ENCODE measurements at places on chromosomes 7 and 10.
A peak's percentile ranks its signal among the peaks of the same experiment; 100 is the strongest.

GRCh38 chr7:84384417-84384816 lies 189.8 kb upstream of the SEMA3A start:
- DNase-seq, result no peak

GRCh38 chr10:53990799-53991238 lies 810.2 kb downstream of the PCDH15 start:
- DNase-seq, result no peak

- no peak for DNase-seq
Observed at GRCh38 chr7:116209561-116210070, 723 bp upstream of the TES start.

- DNase-seq, result no peak
Observed at GRCh38 chr7:129468547-129468946, 33.8 kb upstream of the SMKR1 start.

GRCh38 chr7:28919510-28919909 lies 38.6 kb downstream of the TRIL start:
- no peak for DNase-seq

GRCh38 chr7:30729642-30730041 lies 22.3 kb upstream of the INMT start:
- no peak for DNase-seq

DNA sequence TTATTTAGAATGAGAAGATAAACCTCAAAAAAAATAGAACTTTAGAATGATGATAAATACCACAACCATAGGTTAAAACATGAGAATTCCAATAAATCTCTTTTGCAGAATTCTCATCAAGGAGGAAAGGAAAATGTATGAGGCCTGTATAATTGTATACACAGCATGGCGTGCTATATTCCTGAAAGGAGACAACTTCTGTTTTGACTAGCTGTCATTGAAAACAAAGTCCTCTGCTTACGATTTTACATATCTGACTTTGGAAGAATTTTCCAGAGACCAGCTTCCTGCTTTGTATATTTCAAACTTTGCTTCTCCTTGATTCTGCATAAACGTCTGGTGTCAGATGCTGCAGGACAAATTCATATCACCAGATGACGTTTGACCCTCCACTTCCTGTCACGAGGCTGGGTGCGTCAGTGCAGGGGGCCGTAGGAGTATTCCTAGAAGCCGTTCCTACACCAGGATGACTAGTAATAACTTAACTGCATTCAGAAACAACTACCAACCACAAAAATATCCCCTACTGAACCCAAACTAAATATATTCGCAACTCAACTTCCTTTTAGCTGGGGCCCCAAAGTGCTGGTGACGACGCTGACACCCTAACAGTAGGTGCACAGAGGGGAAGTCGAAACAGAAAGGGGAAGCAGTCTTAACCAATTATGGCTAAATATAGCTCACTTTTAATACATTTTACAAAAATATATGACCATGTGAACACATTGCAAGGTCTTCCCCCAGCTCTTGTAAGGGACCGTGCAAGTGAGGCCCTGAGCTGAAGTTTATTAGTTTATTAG lies 178.6 kb upstream of the INHBA start:
- no peak for DNase-seq

GRCh38 chr7:128830231-128831177 lies at the start of gene FLNC:
TSS of gene FLNC (plus strand) at chr7:128830406. CDS start at chr7:128830638, 232 bp downstream.
- DNase-seq, result no peak

DNA sequence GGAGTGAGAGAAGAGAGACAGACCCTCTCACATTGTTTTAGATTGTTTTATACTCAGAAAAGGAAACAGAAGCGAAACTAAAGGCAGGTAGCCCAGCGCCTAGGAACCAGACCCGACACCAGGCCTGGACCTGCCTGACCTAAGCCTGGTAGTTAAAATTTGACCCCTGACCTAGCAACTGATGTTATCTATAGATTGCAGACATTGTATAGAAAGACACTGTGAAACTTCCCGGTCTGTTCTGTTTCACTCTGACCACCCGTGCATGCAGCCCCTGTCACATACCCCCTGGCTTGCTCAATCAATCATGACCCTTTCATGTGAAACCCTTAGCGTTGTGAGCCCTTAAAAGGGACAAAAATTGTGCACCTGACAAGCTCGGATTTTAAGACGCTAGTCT lies 31.6 kb downstream of the VIPR2 start:
- no peak for DNase-seq

DNA sequence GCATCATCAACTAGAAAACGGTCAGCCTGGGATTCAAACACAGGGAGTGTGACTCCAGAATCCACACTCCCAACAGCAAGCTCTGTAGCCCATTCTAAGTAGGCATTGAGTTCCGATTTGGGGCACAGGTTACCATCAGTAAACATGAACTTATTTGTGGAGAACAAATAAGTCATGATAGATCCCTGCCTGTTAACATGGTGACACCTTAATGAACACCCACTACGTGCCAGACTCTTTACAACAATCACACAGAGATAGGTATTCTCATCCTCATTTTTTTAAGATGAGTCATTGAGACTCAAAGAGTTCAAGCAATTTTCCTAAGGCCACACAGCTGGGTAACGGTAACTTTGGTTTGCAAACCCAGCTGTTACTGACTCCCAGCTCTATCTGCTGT lies 91.5 kb downstream of the LYZL2 start:
- DNase-seq, result no peak

- no peak for DNase-seq
Observed at GRCh38 chr10:16909271-16909767, 92.1 kb upstream of the RSU1 start.

DNA sequence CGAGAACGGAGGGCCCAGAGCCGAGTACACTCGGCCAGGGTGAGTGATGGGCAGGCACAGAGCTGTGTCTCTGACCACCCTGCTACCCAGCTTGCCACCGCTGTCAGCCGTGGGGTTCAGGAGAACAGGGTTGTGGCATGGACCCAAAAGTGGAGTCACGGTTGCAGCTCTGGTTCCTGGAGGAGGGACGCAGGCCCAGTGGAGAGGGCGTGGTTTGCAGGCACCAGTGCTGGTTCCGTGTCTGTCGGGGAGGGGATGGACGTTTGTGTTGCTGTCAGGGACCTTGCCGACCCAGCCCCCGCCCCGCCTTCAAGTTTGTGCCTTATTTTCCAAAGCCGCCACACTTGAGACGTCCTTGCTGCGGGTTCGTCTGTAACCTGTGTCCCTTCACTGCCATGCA lies 45.1 kb upstream of the AP5Z1 start:
- no peak for DNase-seq

GRCh38 chr10:80462299-80462980 lies 8.3 kb downstream of the TSPAN14 start:
- no peak for DNase-seq

DNA sequence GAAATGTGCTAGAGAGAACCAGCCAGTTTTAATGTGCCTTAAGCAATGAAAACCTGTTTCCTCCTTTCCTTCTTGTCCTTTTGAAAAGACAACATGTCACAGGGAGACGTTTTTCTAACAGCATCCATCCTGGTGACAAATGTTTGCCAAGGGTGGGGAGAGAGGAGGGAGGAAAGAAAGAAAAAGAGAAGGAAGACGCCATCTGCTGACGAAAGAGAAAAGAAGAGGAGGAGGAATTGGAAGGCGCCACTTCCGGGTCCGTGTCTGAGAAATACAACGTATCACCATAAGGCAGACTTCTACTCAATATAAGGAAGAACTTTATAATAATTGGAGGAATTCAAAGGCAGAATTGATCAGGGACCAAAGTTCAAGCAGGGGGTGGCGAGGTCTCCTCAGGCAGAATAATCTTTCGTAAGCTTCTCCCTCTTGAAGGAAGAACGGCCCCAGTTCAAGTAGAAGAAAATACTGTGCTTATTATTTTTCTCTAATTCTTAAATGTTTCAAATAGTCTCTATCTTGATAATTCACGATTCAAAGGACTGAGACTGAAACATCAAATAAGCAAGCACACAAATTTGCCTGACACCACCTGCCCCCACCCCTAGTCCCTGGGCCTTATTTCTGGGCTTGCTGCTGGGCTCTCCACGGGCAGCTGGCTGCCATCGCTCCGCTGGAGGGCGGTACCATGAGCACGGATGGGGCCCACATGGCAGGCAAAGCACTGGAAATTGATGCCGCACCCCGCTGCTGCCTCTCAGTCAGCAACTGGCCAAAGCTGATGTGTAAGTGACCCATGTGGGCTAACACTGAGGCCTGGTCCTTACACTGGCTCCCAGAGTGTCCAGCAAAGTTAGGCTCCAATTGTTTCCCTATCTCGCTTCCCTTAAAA lies 273.7 kb upstream of the KLF14 start:
- no peak for DNase-seq

DNA sequence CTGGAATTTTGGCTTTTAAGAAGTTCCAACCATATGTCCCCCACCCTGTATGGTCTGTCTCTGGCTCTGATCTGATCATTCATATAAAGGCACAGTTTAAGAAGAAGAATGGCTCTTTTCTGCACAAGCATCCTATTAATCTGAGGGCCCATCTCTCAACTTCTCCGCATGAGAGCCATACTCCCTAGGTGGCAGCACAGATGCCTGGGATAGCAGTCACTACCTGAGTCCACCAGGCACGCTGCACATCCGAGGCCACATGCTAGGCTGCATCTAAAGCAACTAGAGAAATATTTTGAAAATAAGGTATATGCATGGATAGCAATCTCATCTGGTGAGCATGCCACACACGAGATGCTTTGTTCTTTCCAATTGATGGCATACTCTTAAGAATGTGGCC lies 565.5 kb downstream of the PARD3 start:
- DNase-seq, result no peak

DNA sequence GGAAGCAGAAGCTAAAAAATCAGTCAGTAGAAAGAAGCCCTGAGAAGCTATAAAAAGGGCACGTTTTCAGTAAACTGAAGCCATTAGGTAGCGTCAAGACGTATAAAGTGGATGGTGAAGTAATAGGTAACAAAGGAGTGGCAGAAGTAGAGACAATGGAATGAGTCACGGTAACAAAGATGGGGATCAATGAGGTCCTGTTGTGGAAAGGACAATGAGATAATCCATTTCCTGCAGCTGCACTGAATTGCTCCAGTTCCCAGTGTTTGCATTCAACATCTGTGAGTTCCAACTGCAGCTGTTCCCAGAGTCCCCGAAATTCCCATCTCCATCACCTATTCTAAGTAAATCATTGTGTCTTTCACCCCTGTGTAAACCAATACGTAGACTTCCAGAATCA lies 4.8 kb upstream of the HYCC1 start:
- no peak for DNase-seq

- DNase-seq, result no peak
Observed at GRCh38 chr10:16481052-16481728, 40.5 kb downstream of the C1QL3 start.

- DNase-seq, result no peak
Observed at GRCh38 chr10:37436357-37436756, 311.0 kb downstream of the ANKRD30A start.

- no peak for DNase-seq
Observed at GRCh38 chr7:1110358-1110757, 22.4 kb downstream of the GPER1 start.

DNA sequence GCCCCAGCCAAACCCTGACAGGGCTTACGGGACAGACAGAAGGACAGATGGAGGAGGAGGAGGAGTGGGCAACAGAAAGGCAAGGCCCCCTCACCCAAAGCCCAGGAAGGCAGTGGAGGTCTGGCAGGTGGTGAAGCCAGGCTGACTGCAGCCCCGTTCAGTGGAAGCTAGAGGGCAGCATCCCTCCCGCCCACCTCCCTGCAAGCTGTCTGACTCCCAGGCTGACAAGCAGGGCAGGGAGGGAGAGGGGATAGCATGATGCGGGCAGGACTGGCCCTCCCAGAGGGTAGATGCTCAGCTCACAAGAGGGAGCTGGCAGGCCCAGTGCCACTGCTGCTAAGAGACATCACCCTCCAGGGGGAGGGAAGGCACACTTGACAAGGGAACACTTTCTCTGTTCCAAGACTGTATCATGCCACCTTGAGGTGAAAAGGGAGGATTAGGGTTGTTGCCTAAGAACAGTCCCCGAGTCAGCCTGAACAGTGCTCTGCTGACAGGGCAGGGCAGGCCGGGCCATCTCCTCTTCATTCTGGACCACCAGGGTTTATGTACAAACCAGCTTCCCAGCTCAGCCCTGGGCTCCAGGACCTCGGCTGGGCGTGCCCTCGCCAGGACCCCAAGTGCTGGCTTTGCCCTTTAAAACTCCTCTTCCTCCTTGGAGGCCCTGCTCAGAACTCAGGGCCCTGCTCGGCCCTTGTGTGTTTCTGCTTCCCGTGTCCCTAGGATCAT lies 61.8 kb downstream of the RASGEF1A start:
- peak; percentile 27 for DNase-seq

DNA sequence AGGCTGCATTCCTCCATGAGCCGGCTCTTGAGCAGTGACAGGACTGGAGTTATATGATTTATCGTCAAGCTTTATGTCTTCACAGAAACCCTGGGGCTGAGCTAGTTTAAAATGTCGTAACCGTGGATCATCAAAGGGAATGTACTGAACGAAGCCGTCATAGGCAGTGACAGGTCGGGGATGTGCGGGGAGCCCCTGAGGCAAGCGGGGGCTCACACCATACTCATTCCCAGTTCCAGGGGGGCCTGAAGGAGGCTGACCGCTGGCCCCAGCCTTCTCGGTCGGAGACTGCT lies 30.7 kb downstream of the JCAD start:
- DNase-seq, result no peak

DNA sequence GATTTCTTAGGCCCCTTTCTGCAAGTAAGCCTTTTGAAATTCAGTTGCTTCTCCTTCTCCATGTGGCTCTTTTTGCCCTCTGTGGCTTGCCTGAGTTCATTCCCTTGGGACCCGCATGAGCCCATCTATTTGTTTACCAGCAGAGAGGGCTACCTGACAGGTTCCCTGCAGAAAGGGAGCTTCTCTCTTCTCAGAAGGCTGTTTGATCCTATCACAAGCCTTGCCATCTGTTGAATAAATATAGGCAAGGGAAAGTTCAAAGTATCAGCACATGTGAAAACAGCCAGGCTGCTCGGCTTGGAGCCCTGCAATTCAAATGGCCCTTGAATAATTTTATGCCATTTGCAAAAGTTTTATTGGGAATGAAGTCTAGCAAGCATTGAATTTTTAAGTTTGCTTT lies 720.2 kb upstream of the FZD8 start:
- no peak for DNase-seq

GRCh38 chr7:8931906-8932646 lies 498.7 kb downstream of the NXPH1 start:
- DNase-seq, result no peak

DNA sequence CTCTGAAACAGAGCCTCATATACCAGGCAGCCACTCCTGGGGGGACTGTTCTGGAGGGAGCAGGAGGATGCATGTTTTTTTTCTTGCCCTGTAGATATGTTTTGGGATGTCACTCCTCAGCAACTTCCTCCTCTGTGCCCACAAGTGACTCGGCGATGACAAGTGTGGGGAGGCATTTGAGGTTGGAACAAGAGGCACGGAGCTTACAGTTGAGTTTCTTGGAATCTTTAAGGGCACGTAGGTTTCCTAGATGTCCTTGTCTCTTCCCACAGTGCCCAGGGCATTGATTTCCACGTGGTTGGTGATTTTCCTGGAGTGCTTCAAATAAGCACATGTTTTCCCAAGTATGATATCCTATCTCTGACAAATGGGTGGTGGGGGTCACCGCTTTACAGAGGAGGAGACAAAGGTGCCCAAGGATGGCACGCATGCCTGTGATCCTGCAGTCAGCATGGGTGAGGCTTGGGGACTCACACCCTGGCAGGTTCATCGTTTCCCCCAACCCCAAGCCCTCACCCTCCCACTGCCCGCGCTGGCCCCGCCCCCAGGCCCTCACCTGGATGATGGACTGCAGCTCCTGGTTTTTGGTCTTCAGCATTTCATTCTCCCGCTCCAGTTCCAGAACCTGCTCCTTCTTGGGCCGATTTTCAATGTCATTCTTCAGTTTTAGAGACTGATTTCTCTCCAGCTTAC lies 95.2 kb upstream of the GNA12 start:
- no peak for DNase-seq

- no peak for DNase-seq
Observed at GRCh38 chr10:120656107-120656506, 195.1 kb upstream of the WDR11 start.

GRCh38 chr7:45252248-45252647 lies 94.7 kb downstream of the RAMP3 start:
- DNase-seq, result no peak
